ENCODE measurements at places on chromosomes 12 and 14. TPM values are rescaled to one million over a fixed set of nuclear protein-coding genes. Genes with fewer than 3 reads are reported as not detected.

DDN gene
- total RNA-seq = 0.08 TPM

PPP4R4 gene
- not detected for total RNA-seq

NEUROD4 gene
- not detected for total RNA-seq

ATG14 gene
- total RNA-seq = 14.5 TPM

CISTR gene
- total RNA-seq = not detected

TAC3 gene
- not detected for total RNA-seq

SYNDIG1L gene
- 0.26 TPM for total RNA-seq

PZP gene
- not detected for total RNA-seq
